ENCODE measurements at places on chromosomes 1 and 21.

- DNase-seq: no peak
These were observed at the start of gene HSD11B1 for GRCh38 chr1:209704584-209704983. HSD11B1 (plus strand) TSS chr1:209704846; CDS start chr1:209704943, 97 bp downstream.

GRCh38 chr1:242634732-242635131 is 110.2 kb upstream of the PLD5 start:
- DNase-seq: no peak

- DNase-seq: peak; percentile 83
These were observed 29.1 kb upstream of the IGSF5 start for GRCh38 chr21:39715804-39716397.

- no peak for DNase-seq
These were observed 33.3 kb downstream of the LRRC8B start for GRCh38 chr1:89557956-89558355.

GRCh38 chr1:179583771-179584320 is 7.8 kb upstream of the TDRD5 start:
- DNase-seq: no peak

DNA sequence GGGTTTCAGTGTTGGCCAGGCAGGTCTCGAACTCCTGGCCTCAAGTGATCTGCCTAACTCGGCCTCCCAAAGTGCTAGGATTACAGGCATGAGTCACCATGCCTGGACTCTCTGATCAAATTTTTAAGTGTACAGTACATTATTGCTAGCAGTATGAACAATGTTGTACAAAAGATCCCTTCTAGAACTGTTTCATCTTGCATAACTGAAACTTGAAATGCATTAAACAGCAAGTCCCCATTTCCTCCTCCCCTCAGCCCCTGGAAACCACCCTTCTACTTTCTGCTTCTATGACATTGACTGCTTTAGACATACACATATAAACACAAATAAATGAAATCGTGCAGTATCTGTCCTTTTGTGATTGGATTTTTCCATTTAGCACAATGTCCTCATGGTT is 463.4 kb downstream of the PTPRC start:
- no peak for DNase-seq

- DNase-seq: no peak
These were observed 135.6 kb downstream of the CYYR1 start for GRCh38 chr21:26437326-26438009.
